Mucosa of gallbladder (tissue), 1 donor: ENCODE measurements at places on chromosomes 4 and X. TPM values are rescaled to one million over a fixed set of nuclear protein-coding genes. Genes with fewer than 3 reads are reported as not detected.
A peak's percentile ranks its signal among the peaks of the same experiment; 100 is the strongest.

The CCNA2 gene
- total RNA-seq = 2.9 TPM

DNA sequence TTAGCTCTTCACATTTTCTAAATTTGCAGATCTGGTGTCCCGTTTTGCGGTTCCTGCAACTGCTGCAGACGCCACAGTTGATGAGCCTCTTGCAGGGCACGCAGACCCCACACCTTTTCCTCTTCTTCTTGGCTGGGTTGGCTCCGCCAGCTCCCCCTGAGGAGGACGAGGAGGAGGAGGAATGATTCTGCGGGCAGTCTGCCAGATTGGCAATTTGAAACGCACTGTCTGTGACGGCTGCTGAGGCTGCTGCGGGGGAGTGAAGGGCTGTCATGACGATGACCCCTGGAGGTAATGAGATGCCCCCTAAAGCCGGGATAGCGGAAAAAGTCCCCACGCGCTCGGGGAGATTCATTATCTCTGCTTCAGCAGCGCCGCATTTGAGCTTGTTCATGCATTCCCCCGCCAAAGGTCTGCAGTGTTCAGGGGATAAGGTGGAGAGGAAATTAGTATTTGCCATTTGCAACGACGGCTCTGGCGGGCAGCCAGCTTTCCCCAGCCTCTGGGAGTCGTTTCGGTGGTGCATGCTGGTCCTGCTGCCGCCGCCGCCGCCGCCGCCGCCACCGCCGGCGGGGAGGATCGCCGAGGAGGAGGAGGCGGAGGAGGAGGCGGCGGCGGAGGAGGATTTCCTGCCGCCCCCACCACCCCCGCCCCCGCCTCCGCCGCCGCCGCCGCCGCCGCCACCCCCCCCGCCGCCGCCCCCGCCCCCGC lies 3.8 kb downstream of the CXXC4 start:
- peak; percentile 51 for DNase-seq

GRCh38 chrX:120749141-120749846 lies 119.4 kb upstream of the C1GALT1C1 start:
- DNase-seq = no peak

GRCh38 chr4:21457086-21457840 lies 491.3 kb downstream of the KCNIP4 start:
- no peak for DNase-seq
